PC-9 (cell line): ENCODE measurements at places on chromosomes 2 and 18. TPM values are rescaled to one million over a fixed set of nuclear protein-coding genes. Genes with fewer than 3 reads are reported as not detected.

Gene PDCD1
- not detected in 2 replicates for total RNA-seq

DNA sequence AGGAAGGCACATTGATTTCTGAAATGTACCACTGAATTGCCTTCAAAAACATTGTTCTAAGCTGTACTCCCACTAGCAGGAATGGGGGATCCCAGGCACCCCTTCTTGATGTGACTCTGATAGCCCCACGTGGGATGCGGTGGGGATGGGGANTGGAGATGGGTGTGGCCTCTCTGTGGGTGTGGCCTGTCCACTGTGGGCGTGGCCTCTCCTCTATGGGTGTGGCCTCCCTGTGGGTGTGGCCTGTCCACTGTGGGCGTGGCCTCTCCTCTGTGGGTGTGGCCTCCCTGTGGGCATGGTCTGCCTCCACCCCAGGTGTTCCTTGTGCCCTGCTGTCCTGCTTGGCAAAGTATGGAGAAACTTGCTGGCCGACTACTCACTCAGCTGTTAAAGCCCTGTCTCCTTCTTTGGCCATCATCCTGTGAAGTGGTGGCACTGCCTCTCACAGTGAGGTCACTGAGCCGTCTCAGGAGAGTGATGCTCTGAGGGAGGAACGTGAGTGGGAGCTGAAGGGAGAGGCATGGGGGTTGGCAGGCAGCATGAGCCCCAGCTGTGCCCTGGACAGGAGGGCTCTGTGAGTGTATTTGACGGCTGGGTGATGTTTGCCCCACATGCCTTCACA lies 6.7 kb upstream of the PARD6G start:
- H3K4me3 ChIP-seq: no peak overlapping the region
- no peaks in the 10 kb centered on the region for H3K36me3 ChIP-seq
- DNase-seq: no peak
- H3K27ac ChIP-seq: no peak overlapping the region

GRCh38 chr2:102442967-102443828 lies 20.2 kb downstream of the IL18RAP start:
- peaks cover 8% of the 10 kb centered on the region; the same call in 1 of the 2 replicates for H3K4me1 ChIP-seq
- DNase-seq: no peak
- no peak overlapping the region for H3K4me3 ChIP-seq
- no peak overlapping the region for H3K27ac ChIP-seq
- H3K27me3 ChIP-seq: no peaks in the 10 kb centered on the region

DNA sequence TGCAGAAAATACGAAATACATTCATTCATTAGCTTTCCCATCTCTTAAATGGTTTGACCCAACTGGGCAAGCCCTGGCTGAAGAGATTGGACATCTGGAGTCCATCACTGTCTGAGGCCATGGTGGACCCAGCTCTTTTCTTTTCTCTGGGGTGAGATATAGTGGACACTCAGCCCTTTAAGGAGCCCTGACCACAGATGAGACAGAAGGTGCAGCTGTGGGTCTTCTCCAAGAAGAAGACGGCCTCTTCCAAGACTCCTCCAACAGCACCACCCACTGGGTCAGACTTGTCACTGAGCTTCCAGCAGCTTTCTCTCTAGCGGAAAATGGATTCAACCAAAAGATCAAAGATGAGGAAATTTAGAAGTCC lies 27.2 kb downstream of the TWIST2 start:
- no peaks in the 10 kb centered on the region for H3K4me1 ChIP-seq
- H3K4me3 ChIP-seq: no peak overlapping the region
- H3K27ac ChIP-seq: no peak overlapping the region
- H3K27me3 ChIP-seq: peaks cover 63% of the 10 kb centered on the region
- no peak for DNase-seq
